ENCODE measurements at places on chromosomes 5 and 9. TPM values are rescaled to one million over a fixed set of nuclear protein-coding genes. Genes with fewer than 3 reads are reported as not detected.

Gene PAXX
- 46.6 TPM for total RNA-seq

GRCh38 chr5:131491749-131492148 lies 143.3 kb downstream of the RAPGEF6 start:
- DNase-seq, result no peak

- no peak for DNase-seq
These were observed 368.4 kb downstream of the CDH18 start for GRCh38 chr5:19619571-19619970.

DNA sequence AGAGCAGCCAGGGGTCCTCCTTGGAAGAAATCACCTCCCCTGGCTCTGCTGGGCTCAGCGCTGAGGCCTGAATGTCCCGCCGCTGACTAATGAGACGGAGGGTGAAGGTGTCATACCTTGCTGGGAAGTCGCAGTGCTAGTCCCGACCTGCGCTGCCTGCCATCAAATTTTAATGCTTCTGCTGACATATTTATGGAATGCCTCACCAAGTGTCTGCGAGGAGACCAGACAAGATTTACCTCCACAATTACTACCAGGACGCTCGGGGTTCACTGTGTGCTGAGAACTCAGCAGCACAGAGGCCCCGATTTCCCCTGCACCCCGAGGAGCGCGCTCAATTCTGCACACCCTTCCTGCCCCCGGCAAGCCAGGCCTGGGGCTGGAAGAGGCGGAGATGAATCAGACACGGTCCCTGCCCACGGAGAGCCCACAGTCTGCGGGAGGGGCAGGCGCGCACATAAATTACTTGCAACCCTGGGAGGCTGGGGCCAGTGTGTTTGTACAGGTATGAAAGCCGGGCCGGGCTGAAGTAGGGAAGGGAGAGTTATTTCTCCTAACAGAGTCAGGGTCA lies 175.2 kb downstream of the PAX5 start:
- DNase-seq, result no peak

DNA sequence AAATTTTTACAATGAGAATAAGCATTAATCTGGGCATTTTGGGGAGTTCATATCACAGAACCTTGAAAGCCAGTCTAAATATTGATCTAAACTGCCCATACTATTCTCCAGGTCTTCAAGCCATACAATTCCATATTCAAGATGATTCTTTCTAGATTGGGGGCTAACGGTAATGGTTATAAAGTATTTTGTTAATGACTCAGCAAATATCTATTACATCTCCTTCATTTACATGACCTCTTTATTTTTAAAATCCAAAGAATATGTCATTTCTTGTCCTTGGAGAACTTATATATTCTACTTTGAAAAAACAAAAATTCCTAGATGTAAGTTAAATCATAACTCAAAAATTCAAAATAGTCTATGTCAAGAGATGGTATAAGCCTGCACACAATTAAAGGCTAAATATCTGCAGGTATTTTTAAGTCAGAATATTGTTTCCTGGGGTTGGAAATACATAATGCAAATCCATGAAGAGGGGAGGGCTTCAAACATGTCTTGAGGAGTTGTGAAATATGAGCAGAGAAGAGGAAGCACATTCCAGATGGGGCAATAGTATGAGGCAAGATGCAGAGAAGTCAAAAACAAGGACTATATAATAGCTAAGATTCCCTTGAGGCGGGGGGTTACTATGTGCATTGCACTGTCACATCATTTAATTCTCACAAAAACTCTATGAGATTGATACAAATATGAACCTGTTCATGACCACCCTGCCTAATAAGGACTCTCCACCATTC lies 526.4 kb downstream of the NR2F1-AS1 start:
- no peak for DNase-seq

- DNase-seq, result no peak
These were observed 39.0 kb upstream of the PPP1R26 start for GRCh38 chr9:135440620-135441019.
